Stimulated activated naive CD8-positive, alpha-beta T cell treated with anti-CD3 and anti-CD28 coated beads, Interleukin-15, Interleukin-2, amounts not matched to agents 100 U/mL and 50 U/mL, for 24 hours (primary cell): ENCODE measurements at places on chromosomes 13 and 19.
A peak's percentile ranks its signal among the peaks of the same experiment; 100 is the strongest.

GRCh38 chr13:100403675-100404074, 184.9 kb downstream of the GGACT start:
- DNase-seq: no peak

DNA sequence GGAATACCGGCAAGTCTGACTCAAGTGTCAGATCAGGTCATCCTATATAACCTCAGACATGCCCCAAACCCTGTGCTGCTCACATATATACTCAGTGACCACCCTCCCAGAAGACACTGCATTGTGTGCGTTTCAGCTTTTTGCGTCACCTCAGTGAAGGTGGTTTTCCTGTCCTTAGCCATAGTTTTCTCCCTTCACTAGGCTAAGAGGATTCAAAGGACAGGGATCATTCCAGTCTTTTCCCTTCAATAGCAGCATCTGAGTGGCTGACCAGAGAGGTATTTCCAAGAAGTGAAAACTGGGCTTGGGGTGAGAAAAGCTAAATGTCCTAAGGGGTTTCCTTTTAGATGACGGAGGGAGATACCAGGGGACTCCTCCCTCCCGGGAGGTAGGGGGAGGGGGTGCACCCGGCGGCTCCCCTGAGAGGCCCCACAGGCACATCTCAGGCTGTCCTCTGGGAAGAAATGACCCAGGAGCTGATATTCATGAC, 12.7 kb upstream of the OR10H1 start:
- DNase-seq: no peak

DNA sequence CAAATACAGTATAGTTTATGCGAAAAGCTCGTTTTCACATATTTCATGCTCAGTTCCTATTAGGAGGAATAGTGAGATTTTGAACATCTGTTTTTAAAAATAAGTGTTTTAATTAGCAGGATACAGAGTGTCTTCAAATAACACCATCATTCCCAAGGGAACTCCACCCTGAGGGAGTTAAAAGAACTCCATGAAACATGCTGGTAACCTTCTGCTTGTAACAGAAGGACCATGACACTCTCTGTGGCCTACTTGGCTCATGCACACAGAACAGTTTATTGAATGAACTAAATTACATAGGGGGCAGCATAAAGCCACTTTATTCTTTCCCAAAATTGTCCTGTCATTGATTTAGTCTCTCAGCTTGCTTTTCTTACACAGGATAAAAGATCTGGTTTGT, 809.5 kb upstream of the SLITRK6 start:
- DNase-seq: no peak

DNA sequence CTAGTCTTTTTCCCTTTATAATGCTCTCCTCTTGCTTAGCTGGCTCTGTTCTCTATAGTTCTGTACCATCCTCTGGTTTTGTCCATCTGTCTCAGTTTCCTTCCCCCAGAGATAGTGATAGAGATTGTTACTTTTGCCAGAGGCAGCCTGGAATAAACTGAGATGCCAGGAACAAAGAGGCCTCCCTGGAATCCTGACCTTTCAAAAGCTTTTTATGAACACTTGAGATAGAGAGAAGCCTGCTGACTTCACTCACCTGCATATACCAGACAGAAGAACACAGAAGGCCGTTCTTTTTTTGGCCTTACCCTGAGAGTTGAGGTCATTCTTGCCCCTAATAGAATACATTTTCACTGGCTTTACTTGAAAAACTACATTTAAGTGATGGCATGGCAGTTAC, 150.2 kb downstream of the LHFPL6 start:
- DNase-seq: no peak

- DNase-seq: no peak
Observed at GRCh38 chr13:76758738-76759137, 127.5 kb downstream of the KCTD12 start.

- no peak for DNase-seq
Observed at GRCh38 chr19:48571378-48572162, 19.6 kb downstream of the SULT2B1 start.

- DNase-seq: no peak
Observed at GRCh38 chr19:42088471-42089190, 12.7 kb downstream of the ZNF574 start.

DNA sequence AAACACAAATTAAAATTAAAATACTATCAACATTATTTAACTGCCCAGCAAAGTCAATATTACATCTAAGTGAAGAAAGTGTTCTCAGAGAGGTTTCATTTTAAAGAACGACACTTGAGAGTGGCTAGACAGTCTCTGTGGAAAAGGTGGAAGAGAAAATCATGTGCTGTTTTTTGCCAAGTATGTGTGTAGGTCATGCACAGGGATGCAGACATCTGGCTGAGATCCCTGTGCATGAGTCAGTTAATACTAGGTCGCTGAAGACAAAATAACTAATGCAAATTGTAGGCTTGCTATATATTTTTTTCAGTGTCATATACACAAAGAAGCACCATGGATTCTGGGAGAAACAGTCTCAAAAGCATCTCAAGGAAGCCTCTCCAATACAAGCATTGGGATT, 44.3 kb upstream of the ENOX1 start:
- no peak for DNase-seq

- no peak for DNase-seq
Observed at GRCh38 chr13:23558675-23559536, 11.3 kb upstream of the TNFRSF19 start.

- peak; percentile 49 for DNase-seq
Observed at GRCh38 chr13:24680258-24680920, at the start of gene ATP12A. ATP12A (plus strand) TSS chr13:24680408; CDS start chr13:24680744, 336 bp downstream.

DNA sequence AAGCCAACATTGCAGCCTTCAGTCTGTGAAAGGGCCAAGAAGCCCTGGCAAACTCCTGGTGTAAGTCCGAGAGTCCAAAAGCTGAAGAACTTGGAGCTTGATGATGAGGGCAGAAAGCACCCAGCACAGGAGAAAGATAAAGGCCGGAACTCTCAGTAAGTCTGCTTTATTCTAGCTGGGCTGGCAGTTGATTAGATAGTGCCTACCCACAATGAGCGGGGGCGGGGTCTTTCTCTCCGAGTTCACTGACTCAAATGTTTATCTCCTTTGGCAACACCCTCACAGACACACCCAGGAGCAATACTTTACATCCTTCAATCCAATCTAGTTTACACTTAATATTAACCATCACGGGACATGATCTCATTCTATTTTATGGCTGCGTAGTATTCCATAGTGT, 1317.1 kb downstream of the SLITRK1 start:
- DNase-seq: no peak

DNA sequence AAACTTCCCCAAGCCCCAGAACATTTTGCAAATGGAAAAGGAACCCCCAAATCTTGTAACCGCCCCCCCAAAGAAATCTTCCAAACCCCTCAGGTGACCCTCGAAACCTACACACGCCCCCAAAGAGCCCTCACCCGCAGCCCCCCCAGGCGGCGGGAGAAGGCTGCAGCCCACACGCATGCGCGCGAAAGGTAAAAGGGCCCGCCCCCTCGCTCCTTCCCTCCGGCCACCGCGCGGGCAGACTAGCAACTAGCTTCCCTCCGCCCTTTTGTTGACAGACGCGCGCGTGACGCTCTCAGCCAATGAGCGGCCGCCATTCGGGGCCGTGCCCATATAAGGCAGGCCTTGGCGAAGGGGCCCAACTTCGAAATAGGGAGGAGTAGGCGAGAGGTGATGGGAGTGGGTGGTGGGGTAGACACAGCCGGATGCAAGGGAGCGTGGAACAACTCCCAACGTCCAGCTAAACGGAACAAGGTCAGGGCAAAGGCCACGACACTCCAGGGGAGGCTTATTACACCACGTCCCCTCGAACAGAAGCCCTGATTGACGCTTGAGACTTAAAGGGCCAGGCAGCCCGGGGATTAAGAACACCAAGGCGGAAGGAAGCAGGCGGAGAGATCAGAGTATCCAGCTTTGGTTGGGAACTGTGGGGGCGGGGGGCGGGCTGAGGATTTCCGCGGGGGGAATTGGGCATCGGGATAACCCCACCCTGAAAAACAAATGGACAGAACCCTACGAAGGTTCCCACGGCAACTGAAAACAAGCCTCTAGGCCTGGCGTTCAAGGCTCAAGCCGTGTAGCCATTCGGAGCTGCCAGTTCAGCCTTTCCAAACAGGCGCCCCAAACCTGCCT, 13.3 kb downstream of the FBXO46 start:
- DNase-seq: peak; percentile 97

- DNase-seq: no peak
Observed at GRCh38 chr13:109385242-109385560, 401.2 kb downstream of the IRS2 start.

DNA sequence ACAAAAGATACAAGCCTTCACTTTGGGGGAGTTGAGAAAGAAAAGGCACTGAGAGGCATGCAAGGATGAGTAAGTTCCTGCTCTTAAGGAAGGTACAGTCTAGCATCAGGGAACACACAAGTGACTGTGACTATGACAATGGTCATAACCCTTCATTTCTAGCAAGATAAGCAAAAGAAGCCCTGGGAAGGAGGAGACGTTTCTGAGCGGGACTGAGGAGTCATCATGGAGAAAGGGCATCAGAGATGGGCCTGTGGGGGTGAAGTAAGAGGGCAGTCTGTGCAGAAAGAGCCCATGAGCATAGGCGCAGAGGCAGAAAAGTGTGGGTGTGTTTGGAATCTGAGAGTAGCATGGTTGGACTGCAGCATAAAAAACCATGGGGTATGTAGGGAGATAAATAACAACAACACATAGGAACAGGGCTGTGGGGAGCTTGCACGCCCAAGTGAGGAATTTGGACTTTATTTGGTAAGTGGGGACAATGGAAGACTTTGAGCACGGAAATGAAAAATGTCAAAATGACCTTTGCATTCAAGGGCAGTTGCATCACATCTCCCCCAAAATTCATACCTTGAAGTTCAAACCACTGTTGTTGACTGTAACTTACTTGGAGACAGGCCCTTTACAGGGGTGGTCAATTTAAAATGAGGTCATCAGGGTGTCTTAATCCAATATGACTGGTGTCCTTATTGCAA, 86.7 kb downstream of the MBNL2 start:
- DNase-seq: no peak

GRCh38 chr13:97962887-97963286, 9.4 kb downstream of the IPO5 start:
- no peak for DNase-seq

- DNase-seq: no peak
Observed at GRCh38 chr13:97266332-97266731, 44.2 kb downstream of the MBNL2 start.

DNA sequence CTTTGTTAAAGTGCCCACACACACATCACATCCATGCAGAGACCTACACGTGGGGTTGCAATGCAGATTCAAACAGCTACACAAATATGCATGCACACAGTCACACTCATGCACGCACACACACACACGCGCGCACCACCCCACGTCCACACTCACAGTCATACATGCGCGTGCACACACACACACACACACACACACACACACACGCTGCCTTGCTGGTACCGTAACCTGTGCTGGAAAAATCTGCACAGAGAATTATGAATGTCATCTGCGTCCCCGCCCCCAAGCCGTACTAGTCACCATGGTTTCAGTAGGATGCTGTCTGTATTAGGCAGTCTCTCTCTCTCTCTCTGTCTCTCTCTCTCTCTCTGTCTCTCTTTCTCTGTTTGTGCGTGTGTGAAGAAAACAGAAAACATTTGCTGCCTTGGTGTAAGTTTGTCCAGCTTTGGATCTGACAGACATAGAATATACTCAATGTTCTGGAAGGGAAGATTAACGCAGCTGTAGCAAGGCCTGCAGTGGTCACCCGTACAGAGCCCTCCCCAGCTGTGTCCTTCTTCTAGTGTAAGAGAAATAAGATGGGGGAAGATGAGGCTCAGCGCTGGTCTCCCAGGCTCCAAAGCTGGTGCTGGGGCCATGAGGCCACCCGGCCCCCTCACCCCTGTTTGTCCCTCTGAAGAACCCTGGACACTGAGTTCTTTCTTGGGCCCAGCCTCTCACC, 26.4 kb upstream of the DPP9 start:
- no peak for DNase-seq

- DNase-seq: no peak
Observed at GRCh38 chr13:114134944-114135610, 2.7 kb upstream of the RASA3 start.

- no peak for DNase-seq
Observed at GRCh38 chr13:50708461-50708860, 135.0 kb downstream of the DLEU7 start.

GRCh38 chr19:11479898-11480714, 740 bp downstream of the ELAVL3 start:
- DNase-seq: no peak

- no peak for DNase-seq
Observed at GRCh38 chr19:45234089-45234869, 10.9 kb downstream of the EXOC3L2 start.

- no peak for DNase-seq
Observed at GRCh38 chr13:113802090-113802531, 43.1 kb downstream of the TMEM255B start.

DNA sequence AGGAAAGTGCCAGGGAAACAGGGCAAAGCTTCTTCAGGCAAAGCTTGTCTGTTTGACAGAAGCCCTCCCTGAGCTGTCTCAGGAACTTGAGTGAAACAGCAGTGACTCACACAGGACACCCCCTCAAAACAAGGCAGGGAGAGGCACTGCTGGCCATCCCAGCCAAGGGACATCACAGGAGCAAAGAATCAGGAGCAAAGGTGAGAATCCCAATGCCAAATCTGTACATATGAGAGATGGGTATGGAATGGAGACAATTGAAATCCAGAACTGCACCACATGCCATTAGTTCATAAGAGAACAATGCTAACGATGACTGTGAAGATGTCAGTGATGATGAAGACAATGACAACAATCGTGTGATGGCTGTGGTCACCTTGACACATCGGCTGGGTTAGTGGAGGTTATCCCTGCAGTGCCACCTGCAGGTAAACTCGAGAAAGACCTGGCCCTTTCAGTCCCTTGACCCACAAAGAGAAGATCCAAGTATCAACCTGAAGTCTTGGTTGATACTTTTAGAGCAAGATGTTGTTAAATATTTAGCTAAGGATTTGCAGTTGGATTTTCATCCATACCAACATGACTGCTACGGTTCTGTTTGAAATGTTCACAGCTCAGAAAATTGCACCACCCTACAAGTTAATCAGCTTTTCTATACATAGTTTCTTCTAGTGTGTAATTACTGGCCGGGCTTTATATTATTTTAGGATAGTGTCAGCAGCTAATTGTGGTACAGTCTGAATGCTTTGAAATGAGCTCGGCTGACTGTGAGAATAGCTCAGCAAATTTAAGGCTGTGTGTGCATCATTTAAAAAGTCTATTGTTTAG, 42.0 kb upstream of the IPO5 start:
- DNase-seq: peak; percentile 5

DNA sequence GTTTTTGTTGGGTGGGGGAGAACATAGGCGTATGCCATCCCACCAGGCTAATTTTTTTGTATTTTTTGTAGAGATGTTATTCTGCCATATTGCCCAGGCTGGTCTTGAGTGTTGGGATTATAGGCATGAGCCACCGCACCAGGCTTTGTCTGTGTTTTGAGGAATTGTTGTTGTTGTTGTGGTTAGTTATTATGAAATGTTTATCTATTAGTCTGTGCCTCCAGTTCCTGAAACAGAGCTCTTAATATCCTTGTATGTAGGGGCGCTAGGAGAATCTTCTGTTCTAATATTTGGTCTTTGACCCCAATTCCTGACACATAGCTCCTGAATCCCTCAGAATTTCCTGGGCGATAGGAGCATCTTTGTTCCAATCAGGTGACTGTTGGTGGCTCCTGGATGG, 5.6 kb upstream of the LATS2 start:
- DNase-seq: no peak

- no peak for DNase-seq
Observed at GRCh38 chr19:57812226-57812625, 2.5 kb downstream of the ZNF552 start.

- no peak for DNase-seq
Observed at GRCh38 chr19:47097396-47098201, 16.0 kb downstream of the ZC3H4 start.
